Pulmonary artery endothelial cell (primary cell): ENCODE measurements at places on chromosomes 3 and 15. TPM values are rescaled to one million over a fixed set of nuclear protein-coding genes. Genes with fewer than 3 reads are reported as not detected.

Gene PPP1R14D
- not detected in 2 replicates for total RNA-seq

Gene CAMP
- not detected in 2 replicates for total RNA-seq

Gene TRH
- total RNA-seq, result not detected in 2 replicates

Gene LTK
- 0.07 and 0.18 TPM in 2 replicates for total RNA-seq

Gene KPNA4
- 41.5 and 50.1 TPM in 2 replicates for total RNA-seq

Gene CILP
- total RNA-seq, result not detected in 2 replicates

Gene CFAP161
- 0.26 and 0.78 TPM in 2 replicates for total RNA-seq

Gene RAB5A
- total RNA-seq, result 83.0 and 85.4 TPM in 2 replicates

Gene STARD5
- total RNA-seq, result 0.20 and 0.71 TPM in 2 replicates

Gene CPNE4
- total RNA-seq, result not detected in 2 replicates

Gene ALCAM
- 88.3 and 129 TPM in 2 replicates for total RNA-seq

Gene KCNH8
- under 0.01 TPM in 1 of 2 replicates, not detected in the other for total RNA-seq

Gene ECE2
- total RNA-seq, result not detected in 2 replicates

- DNase-seq, result no peak
These were observed 8.5 kb upstream of the OXTR start for GRCh38 chr3:8777978-8778267.

DNA sequence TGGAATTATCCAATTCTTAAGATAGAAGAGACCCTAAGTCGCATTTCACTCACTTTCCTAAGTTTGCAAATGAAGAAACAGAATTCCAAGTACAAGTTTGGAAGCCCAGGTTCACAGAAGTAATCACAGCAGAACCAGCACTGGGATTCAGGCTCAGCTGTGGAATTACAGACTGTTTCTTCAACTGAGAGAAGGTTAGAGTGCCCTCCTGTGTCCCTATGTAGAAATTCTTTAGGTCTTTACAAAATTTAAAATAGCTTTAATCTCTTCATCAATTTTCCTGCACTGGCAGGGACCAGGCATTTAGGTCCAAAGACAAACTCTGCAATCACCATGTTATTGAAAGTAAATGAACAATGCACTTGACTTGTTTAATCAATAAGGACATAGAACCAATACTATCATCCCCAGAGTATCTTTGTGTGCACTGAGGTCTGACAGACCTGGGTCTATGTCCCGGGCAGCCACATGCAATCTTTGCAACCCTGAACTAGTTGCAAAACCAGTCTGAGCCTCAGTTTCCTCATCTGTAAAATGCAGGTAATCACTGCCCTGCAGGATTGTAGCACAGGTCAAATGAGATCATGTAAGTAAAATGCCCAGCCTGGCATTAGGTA is 96.3 kb upstream of the ZBED2 start:
- no peak for DNase-seq

DNA sequence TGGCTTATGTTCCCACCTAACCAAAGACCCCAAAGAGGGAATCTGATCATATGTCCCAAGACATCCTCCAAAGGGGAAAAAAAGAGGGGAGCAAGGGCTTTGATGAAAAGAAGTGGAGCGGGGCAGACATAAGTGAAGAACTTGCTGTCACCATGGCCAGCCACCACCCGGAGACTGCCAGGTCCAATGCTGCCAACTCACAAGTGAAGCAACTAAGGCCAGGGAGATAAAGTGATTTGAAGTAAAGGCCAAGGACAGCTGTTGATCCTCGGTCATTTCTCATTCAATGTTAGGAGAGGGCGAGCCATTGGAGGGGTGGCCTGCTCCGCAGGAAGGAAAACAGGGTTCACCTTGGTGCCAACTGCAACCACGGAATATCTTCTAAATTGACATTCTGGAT is 72.6 kb upstream of the C3orf80 start:
- DNase-seq, result no peak

DNA sequence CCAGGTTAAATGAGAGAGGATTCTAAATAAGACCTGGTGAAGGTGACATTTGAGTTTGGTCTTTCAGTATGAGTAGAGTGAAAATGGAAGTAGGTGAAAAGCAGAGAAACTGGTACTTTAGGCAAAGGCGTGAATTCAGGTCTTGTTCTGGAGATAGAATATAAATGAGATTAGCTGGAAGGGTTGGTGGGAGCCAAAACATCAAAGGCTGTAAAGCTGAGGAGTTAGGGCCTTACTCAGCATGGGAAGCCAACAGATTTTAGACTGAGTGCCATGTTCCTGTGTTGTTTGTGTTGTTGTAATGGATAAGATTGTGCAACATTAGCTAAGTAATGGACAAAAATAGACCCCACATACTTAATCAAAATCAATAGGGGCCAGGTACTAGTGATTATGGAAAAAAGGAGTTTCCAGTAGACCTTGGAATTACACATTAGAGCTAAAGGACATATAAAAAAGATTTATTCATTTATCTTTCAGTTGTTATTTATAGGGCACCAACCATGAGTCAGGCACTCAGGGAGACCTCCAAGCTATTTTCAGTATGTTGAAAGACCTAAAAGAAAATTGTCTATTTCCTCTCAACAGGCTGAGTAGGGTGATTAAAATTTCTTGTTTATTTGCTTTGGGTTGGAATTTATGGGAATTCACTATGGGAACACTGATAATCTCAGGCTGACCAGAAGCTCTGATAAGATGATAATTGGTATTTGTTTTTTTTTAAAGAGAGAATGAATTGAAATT is 20.8 kb downstream of the ARL14 start:
- no peak for DNase-seq

DNA sequence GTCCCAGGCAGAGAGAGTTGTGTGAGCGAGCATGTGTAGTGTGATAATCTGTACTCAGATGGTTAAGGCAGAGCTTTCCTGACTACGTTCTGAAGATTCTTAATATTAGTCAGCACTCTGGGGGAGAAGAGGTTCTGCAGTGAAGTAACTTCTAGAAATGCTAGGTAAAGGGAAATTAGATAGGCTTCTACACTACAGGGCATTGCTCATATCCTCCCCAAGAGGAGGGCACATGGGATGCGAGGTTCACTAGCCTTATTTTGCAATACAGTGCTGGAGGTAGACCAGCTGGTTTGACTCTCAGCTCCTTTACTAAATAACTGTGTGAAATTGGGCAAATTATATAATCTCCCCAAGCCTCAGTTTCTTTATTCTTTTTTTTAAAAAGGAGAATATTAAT is 300.3 kb upstream of the PDZRN3 start:
- no peak for DNase-seq

DNA sequence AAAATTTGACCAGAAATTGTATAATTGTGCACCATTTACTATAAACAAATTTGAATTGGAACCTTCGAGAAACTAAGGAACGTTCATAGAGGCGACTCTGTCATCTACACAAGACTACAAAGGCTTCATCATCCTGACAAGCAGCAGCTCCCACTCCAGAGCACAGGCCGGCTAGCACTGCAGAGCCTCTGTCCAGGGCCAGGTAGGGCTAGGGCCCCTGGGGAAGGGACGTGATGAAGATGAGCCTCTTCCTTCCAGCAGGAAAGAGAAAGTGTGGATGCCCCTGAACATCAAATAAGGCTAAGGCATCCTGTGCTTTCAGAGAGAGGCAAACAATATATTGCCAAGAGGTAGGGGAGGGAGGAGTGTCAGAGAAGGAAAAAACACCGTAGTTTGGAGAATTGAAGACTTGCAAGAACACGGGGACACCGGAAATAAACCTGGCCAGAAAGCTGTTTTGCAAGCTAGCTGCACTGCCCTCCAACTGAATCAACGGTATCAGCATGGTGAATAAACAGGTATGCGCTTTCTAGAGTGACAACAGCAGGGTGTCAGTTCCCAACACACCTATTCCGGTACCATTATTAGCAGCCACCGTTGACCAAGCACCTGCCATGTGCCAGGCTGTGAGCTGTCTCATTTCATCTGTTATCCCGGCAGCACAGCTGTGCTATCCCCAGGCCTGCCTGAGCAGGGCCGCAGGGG is 12.4 kb downstream of the XXYLT1 start:
- DNase-seq, result no peak

GRCh38 chr3:183484431-183485075 is 56.1 kb upstream of the MCF2L2 start:
- DNase-seq, result no peak

DNA sequence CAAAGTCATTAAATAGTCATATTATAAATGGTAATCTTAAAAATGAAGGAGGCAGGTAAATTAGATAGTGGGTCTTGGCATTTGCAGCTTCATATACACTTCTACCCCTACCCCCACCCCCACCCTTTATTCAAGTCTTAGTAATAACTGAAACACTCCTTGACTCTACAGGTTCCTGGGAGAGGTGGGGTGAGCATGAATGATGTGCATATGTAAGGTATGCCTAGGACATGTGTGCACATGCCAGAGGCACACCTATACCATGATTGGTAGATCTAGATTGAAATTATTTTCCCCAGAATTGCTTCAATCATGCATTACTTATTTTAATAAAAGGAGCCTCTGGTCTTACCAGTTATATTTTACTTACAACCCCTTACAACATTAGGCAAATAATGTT is 40.1 kb upstream of the PDCD6IP start:
- DNase-seq, result no peak

DNA sequence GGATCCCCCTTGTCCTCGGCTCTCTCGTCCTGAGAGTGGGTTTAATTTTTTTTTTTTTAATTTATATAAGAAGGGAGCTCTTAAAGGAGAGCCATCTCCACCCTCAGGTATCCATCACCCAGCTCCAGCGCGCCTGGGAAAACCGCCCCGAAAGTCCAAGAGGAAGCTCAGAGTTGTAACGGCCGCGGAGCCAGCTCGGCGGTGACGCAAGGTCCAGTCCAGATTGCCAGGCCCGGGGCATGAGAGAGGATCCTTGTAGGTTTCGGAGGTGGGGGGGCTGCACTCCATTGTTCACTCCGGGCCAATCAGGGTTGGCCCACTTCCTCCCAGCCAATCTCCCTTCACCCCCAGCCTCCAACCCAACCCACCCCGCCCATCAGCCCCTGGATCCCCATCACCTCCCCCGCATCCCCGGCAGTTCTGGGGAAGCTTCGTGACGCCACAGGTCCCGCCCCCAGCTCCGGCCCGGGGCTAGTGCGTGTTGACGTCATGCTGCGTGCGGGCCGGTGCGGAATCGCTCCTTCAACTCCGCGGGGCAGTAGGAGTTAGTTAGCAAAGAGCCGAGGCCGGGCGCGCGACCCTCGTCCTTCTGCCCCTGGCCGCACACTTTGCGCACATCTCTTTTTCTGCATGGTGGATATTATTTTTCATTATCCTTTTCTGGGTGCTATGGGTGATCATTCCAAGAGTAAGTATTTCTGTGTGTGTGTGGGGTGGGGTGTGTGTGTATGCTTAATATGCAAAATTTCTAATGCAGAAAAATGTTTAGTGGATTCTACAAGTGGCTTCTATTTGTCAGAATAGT is at the start of gene ISL2:
TSS of gene ISL2 (plus strand) at position 520 of the 805 bp plus-strand sequence. CDS start at position 631, 111 bp downstream.
- peak; percentile 40 for DNase-seq

- no peak for DNase-seq
These were observed 1021.7 kb upstream of the GBE1 start for GRCh38 chr3:82783194-82783593.

DNA sequence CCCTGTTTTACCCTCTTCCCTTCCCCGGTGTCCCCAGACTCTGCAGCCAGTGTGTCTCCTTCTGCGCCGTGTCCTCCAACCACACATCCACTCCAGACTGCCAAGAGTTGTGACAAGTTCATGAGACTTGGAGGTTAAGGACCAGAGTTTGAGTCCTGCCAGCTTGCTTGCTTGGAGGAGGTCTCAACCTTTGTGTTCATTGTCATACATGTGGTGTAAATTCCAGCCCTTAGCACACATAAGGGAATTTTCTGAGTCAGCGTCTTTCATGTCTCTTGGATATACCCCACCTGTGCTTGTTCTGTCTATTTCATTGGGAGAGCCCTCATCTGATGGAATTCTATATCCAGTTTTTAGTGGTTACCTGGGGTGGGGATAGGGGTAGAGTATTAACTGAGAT is 13.3 kb downstream of the CORO2B start:
- no peak for DNase-seq

- DNase-seq, result no peak
These were observed 314.0 kb downstream of the ERC2 start for GRCh38 chr3:56154297-56154696.

DNA sequence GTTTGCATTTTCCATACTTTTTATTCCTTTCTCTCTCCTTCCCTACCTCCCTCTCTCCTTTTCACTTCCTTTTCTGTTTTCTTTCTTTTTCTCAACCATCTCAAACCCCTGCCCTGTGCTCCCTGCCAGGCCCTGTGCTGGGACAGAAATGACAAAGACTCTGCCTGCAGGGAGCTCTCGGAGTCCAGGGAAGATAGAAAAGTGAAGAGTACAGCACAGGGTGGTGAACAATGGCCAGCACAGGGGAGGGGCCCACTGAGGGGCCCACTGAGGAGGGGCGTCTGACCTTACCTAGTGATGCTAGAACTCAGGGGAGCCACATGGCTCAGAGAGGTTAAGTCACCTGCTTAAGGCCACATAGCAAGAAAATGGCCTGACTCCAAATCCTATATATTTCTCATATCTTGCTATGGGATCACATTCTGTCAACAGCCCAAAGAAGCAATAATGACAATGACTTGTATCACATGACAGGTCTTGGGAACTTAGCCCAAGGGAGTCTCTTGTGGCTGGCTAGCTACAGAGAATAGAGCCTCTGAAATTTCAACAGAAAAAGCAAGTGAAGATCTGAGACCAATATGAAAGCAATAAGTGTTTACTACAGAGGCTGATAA is 44.3 kb upstream of the ATP2B2 start:
- no peak for DNase-seq

- DNase-seq, result no peak
These were observed 18.0 kb downstream of the MIX23 start for GRCh38 chr3:122365073-122365472.

DNA sequence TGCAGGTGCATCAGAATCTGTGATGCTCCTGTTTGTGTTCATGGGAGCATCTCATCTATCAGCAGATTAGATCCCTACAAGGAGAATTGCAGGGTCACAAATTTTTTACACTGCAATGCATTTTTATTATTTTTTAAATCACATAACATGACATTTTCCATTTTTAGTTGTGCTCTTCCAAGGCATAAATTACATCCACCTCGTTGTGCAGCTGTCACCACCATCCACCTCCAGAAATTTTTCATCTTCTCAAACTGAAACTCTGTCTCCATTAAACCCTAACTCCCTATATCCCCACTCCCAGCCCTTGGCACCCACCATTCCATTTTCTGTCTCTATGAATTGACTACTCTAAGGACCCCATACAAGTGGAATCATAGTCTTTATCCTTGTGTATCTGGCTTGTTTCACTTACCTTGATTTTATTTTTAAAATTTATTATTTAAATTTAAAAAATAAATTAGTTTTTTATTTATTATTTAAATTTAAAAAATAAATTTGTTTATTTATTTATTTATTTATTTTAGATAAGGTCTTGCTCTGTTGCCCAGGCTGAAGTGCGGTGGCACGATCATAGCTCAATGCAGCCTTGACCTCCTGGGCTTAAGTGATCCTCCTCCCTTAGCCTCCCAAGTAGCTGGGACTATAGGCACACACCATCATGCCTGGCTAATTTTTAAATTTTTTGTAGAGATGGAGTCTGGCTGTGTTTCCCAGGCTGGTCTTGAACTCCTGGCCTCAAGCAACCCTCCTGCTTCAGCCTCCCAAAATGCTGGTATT is 47.7 kb downstream of the FBLN2 start:
- DNase-seq, result no peak

- DNase-seq, result no peak
These were observed 41.1 kb upstream of the PLSCR5 start for GRCh38 chr3:146646261-146646660.

- no peak for DNase-seq
These were observed 478.0 kb downstream of the GABRG3 start for GRCh38 chr15:27448986-27449385.
